ENCODE measurements at places on chromosomes 7 and 10.

DNA sequence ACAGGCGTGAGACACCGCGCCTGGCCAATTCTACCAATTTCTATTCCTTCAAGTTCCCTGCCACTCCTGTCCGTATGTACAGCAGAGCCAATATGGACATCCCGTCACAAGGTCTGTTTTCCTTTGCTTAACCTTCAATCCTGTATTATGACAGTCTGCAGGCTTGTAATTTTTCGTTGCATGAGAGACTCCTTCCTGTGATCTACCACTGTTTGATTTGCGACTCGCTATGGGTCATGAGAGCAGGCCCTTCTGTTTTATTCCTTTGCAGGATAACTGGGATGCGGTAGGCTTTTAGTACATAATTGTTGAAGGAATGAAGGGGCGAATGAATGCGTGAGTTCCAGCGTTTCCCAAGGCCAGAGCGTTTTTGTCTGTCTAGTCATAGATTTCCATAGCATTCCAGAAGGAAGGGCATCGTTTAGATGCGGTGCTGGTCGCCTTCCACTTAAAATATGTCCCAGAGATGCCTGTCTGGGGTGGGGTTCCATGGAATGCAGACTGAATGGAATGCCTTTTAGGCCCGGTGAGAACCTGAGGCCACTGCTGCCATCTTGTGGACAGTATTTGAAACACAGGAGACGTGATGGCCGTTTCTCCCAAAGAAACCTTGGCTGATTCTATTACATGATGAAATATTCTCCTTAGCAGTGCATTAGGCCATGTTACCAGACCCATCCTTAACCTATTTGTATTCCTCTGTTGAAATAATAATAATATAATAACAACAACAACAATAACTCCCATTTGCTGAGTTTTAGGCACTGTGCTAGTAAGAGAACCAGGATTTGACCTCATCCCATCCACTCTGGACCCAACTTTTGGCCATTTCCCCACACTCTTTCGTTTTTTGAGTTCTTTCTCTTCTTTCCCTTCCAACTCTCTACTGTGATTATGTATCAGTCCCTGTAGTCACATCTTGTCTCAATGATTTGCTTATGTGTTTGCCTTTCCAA lies 193.2 kb downstream of the MYOF start:
- peak; percentile 15 for DNase-seq

- DNase-seq, result no peak
Observed at GRCh38 chr7:133851411-133851810, 275.7 kb upstream of the LRGUK start.

DNA sequence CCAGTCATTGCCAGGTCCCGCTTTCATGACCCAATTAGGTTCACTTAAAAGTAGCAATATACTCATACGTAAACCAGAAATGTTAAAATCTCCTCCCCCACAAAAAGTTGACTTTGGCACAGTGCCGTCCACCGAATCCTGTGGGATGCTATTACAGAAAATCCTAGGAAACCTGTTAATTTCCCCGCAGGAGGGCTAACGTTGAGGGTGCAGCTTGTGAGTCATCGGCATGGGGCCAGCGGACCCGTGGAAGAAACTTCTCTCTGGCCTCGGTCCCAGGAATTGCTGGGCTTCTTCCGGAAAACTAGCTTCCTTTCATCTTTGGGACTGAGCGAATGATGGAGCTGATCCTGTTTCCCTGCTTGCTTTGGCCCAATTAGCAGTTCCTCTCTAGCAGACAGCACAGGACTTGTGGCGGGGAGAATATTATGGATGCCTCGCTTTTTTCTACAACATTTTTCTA lies 13.5 kb downstream of the CRYGN start:
- DNase-seq, result no peak

- DNase-seq, result no peak
Observed at GRCh38 chr10:31464552-31464951, 145.5 kb downstream of the ZEB1 start.

DNA sequence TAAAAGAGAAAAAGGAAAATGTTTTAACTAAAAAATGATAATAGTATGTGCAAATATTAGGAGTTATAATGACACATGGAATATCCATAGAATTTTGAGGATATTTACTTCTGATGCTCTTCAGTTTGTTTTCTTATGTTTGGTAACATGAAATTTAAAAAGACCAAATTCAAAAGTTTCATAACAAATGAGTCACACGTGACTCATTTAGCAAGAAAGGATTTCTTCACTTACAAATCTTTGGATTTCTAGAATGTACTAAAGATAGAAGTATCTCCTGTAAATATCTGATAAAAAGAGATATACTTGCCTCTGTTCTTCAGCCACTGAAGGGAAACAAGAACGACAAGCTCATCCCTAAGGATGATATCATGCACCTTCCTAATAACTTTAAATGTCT lies 774.5 kb upstream of the LRRTM3 start:
- no peak for DNase-seq

GRCh38 chr7:93559639-93560491 lies 14.7 kb downstream of the CALCR start:
- DNase-seq, result no peak

DNA sequence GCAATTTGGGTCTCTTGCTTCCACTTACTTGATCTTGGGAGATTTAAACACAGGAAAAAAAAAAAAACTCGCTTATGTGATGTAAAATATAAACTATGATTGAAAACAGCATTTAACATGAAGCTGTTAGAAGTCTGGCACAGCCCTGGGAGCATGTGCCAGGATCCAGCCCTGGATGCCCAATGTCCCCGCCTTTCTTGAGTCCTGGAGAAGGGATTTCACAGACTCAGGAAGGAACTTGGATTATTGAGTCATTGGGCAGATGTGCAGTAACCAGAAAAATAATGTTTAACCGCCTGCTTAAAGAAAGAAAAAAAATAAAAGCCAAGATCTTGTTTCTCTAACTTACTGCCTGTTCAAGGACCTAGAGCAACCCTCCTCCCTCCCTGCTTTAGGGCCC lies 3.7 kb upstream of the JCAD start:
- no peak for DNase-seq

DNA sequence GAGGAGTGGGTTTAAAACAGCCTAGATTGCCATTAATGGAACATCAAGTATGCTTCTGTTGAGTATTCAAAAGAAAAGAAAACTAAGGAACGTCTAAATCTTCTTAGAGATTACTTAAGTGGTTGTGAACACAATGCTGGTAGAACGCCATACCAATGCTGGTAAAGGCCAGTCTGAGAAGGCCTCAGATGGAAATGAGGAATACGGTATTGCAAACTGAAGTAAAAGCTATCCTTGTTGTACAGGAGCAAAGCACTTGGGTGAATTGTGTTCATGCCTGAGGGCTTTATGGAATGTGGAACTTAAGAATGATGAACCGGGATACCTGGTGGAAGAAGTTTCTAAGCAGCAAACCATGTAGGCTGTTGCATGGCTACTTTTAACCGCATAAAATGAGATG lies 208.0 kb downstream of the KCND2 start:
- no peak for DNase-seq

- no peak for DNase-seq
Observed at GRCh38 chr7:90597563-90598253, 1.6 kb downstream of the CDK14 start.

DNA sequence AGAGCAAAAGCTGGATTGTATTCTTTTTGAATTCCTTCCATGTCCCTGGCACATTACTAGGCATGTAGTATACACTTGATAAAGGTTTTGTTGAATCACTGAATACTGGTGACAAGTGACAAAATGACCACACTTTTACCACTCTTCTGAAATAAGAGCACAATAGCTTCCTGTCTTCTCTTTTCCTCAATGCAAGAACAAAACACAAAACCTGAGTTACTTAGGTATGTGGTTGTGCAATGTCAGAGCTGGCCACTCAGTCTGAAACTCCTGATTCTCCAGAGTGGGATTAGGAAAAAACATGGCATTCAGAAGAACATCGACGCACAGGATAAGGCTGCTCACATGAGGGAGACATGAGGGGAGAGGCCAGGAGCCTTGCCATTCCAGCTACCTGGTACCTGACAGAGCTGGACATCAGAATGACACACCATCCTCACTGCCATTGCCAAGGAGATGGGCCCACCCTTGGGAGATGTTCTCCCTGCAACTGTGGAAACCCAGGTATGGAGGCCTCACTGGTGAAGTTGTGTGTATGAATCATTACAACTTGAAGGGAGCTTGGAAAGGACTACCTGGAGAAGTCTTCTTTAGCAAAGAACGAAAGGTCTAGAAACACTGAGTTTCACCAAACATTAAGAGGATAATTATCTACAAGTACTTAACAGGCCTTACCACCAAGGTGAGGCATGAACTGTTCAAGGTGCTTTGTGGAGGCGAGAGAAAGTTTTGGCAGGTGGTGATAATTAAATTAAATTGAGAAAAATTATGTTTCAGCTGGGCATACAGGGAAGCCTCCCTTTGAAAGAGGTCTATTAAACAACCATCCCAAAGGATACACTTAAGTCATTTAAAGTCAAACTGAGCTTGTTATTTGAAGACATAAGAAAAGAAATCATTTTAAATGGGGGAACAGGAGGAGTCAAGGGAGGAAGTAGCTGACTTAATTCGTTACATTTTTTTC lies 246.5 kb upstream of the AOAH start:
- DNase-seq, result no peak

- DNase-seq, result no peak
Observed at GRCh38 chr10:89887830-89888229, 186.4 kb downstream of the KIF20B start.

GRCh38 chr7:37287131-37287855 lies 161.4 kb downstream of the ELMO1 start:
- DNase-seq, result no peak

DNA sequence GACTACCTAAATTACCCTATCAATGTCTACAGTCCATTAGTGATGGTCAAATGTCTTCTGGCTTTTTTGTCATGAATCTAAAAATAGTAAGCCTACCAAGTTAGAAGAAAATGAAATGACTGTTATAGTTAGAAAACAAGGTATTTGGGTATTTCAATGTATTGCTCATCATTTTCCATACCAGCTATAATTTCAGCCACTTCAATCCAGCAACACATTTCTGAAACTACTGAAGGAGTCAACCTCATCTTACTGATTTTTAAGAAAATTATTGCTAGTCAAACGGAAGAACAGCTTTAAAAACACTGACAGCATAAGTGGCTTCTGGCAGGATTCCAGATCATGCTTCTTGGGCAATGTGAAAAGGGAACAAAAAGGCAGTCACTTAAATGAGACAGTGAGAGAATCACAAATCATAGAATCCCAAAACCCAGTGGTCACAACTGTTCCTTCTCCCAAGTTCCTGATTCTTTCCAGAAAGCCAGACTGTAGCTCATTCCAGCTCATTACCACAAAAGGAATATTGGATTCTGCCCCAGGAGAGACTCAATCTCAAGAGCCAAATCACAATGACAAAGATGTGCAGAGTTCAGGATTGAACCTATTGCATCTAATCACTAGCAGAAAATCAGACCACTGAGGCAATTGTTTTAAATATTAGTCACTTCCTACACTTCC lies 61.2 kb upstream of the LRRN3 start:
- DNase-seq, result peak; percentile 59

DNA sequence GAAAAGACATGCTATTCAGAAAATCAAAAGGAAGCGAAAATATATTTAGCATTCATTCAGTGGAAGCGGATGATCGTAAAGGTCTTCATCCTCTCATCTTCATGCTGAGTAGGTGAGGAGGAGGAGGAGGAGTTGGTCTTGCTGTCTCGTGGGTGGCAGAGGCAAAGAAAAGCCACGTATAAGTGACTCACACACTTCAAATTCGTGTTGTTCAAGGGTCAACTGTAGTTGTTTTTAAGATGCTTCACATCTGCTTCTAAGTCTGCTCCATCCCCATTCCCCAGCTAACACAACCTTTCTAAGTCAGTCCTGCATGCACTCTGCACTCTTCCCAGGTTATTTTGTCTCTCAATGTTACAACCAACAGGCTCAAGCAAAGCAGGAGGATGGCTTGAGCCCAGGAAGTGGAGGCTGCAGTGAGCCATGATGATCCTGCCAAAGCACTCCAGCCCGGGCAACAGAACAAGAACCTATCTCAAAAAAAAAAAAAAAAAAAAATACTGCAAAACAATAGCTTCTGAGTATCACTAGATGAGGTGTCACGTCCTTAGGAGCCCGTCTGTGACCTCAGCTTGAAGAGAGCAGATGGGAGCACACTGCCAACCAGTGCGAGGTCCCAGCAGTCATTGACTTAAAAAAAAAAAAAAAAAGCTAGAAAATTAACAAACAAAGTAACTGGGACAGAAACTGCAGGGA lies 70.5 kb downstream of the SFMBT2 start:
- no peak for DNase-seq
